Urinary bladder (tissue), 4 donors: ENCODE measurements at places on chromosomes 6 and 20. TPM values are rescaled to one million over a fixed set of nuclear protein-coding genes. Genes with fewer than 3 reads are reported as not detected.

Gene GFRAL
- total RNA-seq = not detected

Gene SLC32A1
- not detected for total RNA-seq

Gene VWA7
- total RNA-seq = 0.42 TPM

Gene TOX2
- total RNA-seq = 1.6 TPM
